ENCODE measurements at places on chromosomes 3 and 15. TPM values are rescaled to one million over a fixed set of nuclear protein-coding genes. Genes with fewer than 3 reads are reported as not detected.

ZNF654 gene
- 22.3 TPM for total RNA-seq

RBP2 gene
- not detected for total RNA-seq

RAD51 gene
- total RNA-seq: 87.3 TPM

SLC27A2 gene
- total RNA-seq: 12.5 TPM

PLSCR5 gene
- total RNA-seq: not detected

VEPH1 gene
- not detected for total RNA-seq

CTXN2 gene
- total RNA-seq: not detected

CCPG1 gene
- 10.4 TPM for total RNA-seq

GRCh38 chr15:75591655-75592364 lies 12.7 kb upstream of the PTPN9 start:
- DNase-seq: no peak

DNA sequence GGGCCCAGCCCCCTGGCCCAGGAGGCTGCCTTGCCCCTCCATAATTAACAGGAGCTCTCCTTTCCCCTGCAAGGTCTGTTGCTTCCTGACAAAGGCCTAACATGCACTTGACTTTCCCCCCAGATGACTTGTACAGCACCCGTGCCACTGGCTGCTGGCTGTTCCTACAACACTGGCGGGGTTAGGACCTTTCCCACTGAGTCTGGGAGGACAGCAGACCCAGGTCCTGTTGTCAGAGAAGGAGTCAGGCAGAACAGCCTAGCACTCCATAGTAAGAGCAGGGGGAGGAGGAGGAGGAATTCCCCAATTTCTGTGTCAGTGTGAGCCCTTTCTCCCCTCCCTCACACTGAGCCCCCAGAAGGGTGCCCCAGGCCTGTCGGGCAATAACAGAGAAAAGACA lies 99.2 kb downstream of the CORO2B start:
- no peak for DNase-seq

- no peak for DNase-seq
Measured at GRCh38 chr3:72558001-72558400, 290.2 kb downstream of the SHQ1 start.

DNA sequence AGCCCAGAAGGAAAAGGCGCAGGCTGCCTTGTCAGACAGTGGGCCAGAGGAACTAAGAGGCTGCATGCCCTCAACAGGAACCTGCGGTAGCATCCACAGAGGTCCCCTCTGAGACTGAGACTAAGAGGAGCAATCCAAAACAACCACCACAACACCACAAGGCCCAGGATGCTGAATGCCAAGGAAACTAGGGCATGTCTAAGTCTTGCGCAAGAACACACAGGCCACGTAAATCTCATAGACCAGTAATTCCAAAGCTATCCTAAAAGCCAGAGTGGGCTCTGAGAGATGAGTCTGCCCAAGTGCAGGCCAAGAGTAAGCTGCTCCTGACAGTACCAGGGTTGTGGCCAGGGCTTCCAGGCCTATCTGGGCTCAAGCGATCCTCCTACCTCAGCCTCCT lies 12.9 kb downstream of the MON1A start:
- no peak for DNase-seq

GRCh38 chr15:70569091-70569713 lies 194.2 kb downstream of the UACA start:
- no peak for DNase-seq

- DNase-seq: no peak
Measured at GRCh38 chr15:65067645-65068402, at the start of gene RASL12. TSS of gene RASL12 (minus strand) at chr15:65067991. CDS start at chr15:65067835, 156 bp downstream.

DNA sequence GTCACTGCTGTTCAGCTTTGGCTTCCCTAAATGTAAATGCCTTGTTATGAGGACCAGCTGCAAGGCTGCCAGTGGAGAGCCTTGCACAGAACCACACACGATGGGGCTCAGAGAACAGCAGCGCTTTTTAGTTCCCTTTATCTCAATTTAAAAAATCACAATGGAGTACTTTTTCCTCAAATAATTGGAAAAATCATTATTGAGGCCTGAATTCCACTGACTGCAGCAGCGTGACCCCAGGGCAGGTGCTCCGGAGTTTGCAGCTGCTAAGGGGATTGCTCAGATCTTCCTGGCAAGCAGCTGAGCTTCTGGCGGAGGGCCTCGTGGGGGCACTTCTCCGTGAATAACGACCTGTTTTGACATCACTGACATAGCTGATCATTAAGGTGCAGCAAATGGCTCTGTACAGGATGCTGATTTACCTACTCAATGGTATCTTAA lies 245.6 kb upstream of the TRIM42 start:
- no peak for DNase-seq

DNA sequence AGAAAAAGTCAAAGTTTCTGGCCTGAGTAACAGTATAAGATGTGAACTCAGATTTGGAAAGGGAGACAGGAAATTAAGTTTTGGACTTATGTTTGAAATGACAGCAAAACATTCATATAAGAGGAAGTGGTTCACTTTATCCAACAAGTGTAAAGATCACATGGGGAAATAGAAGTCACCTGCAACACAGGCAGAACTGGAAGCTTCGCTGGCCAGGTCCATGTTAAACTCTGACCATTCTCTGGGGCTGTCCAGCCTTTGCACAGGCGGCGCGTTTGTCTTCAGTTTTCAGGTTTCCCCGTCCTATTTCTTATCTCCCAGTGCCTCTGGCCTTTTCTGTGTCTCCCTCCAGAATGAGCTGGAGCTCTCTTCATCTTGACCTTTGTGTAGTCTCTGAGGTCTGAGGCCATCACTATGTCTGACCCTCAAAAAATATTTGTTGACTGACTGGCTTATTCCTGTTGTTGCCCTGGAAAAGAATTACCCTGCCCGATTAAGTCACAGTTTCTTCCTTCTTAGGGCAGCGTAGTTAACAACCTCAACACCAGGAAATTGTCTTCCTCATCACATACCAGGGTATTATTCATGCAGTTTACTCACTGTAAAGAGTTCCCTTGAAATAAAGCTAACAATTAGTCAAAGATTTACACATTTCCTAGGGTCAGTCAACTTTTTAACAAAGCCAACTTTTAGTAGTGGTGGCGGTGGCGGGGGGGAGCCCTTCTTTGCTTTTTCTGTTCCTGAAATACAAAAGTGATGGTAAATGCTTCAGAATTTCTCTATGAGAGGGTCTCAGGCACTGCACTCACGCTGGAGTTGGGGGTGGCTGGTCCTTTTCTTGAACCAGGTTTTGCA lies 959 bp upstream of the RASA2 start:
- DNase-seq: no peak

- DNase-seq: no peak
Measured at GRCh38 chr3:43879166-43879565, 188.4 kb downstream of the ABHD5 start.

GRCh38 chr3:112365636-112366035 lies 32.7 kb downstream of the CD200 start:
- DNase-seq: no peak

DNA sequence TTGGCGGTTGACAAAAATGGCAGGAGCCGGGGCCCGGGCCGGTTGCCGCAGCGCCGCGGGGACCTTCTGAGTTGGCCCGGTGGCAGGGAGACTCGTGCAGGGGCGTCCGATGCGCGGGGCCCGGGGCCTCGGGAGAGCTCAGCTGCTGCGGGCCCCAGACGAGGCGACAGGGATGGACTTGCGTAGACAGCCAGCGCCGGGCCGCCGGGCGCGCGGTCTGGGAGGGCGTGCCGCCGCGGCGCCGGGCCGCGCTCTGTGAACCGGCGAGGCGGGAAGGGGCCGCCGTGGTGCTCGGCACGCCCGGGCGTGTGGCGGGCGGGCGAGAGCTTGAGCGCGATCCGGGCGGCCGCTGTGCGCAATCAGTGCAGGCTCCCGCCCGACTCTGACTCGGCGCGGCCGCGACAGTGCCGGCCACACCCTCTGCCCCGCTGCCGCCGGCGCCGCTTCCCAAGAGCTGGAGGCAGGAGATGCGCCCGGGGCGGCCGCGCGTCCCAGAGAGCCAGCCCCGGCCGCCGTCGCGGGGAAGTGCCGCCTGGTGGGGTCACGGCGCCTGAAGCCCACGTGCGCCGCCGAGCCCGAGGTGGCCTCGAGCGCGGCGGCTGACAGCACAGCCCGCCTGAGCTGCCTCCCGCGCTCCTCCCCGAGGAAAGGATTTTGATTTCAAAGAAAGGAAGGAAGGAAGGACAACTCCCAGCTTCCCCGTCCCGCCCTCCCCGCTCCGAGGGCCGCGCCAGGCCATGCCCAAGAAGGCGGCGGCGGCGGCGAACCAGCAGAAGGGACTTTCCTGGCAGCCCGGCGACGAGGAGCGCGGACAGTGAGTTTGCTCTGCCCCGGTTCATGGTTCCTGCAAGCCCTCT lies 657 bp downstream of the TLNRD1 start:
- peak; percentile 64 for DNase-seq

- no peak for DNase-seq
Measured at GRCh38 chr15:55758580-55758986, 15.6 kb upstream of the PRTG start.

DNA sequence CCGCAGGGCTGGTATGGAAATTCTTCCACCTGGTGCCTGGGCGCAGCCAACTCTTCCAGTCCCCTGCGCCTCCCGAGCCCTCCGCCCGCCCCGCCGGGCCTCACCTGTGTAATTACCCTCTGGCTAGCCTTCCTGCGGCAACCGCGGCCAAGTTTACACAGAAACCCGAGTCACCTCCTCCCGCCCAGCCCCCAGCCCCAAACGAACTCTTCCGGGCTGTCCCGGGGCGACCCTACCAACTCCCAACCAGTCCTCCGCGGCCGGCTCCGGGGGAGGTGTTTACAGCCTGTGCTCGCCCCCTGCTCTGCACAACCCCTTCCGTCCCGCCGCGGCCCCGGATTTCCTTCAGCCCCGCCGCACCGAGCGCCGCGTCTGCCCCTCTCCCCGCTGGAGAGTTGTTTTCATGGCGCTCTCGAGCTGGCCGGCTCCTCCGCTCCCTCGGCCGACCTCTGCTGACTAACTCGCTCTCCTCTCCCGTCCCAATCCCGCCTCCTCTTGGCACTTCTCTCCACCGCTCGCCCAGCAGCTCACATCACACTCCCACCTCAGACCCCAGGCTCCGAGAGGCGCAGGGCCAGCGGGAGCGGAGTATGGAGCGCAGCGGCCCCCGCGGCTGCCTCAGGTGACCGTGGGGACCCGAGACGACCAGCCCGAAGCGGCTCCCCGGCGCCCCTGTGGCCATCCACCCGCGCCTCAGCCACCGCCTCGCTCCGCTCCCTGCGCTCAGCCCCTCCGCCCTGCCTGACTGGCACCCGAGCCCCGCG lies 538 bp downstream of the ATOSA start:
- peak; percentile 78 for DNase-seq

GRCh38 chr15:29698030-29698701 lies 124.1 kb downstream of the TJP1 start:
- DNase-seq: no peak

DNA sequence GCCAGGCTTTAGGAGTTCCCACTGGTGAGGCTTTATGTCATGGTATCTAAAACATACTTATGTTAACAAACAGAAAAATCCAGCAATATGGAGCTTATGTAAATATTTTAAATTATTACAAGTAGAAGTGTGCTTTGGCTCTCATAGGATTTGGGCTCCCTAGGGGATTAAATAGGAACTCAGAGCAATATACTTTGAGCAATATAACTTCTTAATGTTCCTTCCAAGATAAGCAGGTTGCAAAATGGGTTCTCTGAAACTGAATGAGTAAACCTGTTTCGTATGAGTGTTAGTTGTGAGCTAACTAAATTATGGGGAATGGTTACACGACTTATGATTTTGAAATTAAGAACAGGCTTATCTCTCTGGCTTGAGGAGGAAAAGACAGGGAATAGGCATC lies 366.1 kb upstream of the ZNF385D start:
- DNase-seq: no peak

DNA sequence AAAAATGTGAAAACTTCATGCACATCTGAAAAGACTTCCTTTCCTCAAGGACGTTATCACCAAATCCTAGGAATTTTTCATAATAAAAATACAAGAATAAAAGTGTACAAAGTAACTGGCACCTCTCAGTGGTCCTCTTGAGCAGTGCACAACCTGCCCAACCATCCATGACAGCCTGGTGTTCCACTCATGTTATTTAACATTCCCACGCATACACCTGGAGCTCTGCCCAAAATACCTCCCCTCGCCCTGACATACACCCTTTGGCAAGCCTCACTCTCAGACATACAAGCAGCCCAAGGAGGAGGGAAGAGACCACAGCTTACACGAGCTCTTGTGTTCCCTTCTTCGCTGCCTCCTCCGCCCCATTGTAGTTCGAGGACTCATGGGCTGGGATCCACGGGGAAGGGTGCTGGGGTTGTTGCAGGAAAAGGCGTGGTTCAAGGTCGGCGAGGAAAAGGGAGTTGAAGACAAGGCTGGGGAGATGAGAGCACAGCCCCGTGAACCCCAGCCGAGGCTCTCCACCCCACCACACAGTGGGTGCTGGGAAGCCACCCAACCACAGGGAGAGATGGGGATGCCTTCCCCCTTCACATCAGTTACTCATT lies 23.3 kb downstream of the GRIP2 start:
- no peak for DNase-seq

GRCh38 chr3:12042638-12043037 lies 38.5 kb downstream of the SYN2 start:
- DNase-seq: no peak

- DNase-seq: no peak
Measured at GRCh38 chr15:80985981-80986380, 3.6 kb downstream of the MESD start.

GRCh38 chr3:160038862-160039562 lies 50.4 kb downstream of the IL12A start:
- DNase-seq: no peak

- no peak for DNase-seq
Measured at GRCh38 chr15:85356276-85356675, 24.1 kb upstream of the AKAP13 start.
